Left lung (tissue), 14 donors: ENCODE measurements at places on chromosomes 4 and X. TPM values are rescaled to one million over a fixed set of nuclear protein-coding genes. Genes with fewer than 3 reads are reported as not detected.

- no peak for DNase-seq
These were observed 176.3 kb downstream of the OPHN1 start for GRCh38 chrX:68256990-68257389.

DNA sequence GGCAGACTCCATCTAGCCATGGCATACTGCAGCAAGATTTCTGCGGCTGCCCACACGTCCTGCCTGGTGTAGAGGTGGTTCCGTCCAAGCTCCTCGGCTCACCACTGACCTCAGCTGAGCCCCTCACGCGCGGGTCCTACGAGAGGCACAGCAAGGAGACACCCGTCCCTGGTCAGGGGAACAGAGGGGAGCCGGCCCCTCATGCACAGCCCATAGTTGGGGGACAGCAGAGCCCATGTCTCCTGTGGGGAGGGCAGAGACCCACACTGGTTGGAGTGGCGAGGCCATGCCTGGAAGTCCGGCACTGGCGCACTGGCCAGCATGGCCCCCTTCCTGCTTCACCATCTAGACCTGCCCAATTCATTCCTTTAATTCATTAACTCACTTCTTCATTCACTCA is 80.8 kb downstream of the HTRA3 start:
- DNase-seq, result no peak

DNA sequence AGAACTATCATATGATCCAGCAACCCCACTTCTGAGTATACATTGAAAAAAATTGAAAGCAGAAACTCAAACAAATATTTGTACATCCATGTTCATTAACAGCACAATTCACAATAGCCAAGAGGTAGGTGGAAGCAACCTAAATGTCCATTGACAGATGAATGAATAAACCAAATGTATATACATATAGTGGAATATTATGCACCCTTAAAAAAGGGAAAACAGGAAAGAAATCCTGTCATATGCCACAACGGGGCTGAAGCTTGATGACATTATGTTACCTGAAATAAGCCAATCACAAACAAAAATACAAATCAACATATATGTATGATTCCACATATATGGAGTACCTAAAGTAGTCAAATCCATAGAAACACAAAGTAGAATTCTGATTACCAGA is 68.0 kb downstream of the ZAR1 start:
- no peak for DNase-seq

The UGT2B17 gene
- total RNA-seq, result not detected

The CT55 gene
- not detected for total RNA-seq

DNA sequence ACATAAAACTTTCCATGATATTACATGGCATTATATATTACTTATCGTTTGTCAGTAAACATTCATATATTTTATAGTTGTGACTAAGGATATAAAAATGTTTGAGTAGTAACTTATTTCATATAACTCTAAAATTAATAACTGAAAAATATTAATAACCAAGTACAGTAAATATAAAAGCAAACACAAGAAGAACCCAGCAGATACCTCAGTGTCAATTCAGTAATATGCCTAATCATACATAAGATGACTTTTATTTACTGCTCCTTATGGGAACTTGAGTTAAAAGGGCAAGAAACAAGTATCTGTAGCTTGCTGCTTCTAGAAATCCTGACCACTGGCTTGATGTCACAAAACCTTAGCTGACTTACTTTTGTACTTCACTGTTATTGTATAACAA is 28.4 kb upstream of the MAPK10 start:
- no peak for DNase-seq

The ADH7 gene
- total RNA-seq, result 1.4 TPM

GRCh38 chr4:182144626-182145333 is 98.4 kb upstream of the TENM3 start:
- no peak for DNase-seq

- no peak for DNase-seq
These were observed 19.5 kb upstream of the SYTL5 start for GRCh38 chrX:37986893-37987292.
